ENCODE measurements at places on chromosomes 12 and 14.

DNA sequence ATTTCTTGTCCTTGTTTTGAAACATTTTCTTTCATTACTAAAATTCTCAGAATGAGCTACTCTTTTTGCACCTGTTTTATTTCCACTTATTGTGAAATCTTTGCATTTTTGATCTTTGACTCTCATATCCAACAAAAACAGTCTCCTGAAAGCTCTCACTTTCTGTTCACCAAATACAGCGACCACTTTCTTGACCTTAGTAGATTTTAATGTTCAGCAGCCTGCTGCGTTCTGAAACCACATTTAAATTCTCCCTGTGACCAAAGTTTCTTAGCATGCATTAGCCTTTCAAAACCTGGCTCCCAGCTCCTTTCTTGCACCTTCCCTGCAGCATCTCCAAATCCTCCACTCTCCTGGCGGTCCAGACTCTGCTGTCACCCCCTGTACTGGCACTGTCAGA is 404.4 kb upstream of the PDE3A start:
- no peak for DNase-seq

GRCh38 chr14:34466691-34467090 is 4.7 kb upstream of the SPTSSA start:
- no peak for DNase-seq

GRCh38 chr12:130948751-130949150 is 5.0 kb upstream of the ADGRD1 start:
- no peak for DNase-seq

DNA sequence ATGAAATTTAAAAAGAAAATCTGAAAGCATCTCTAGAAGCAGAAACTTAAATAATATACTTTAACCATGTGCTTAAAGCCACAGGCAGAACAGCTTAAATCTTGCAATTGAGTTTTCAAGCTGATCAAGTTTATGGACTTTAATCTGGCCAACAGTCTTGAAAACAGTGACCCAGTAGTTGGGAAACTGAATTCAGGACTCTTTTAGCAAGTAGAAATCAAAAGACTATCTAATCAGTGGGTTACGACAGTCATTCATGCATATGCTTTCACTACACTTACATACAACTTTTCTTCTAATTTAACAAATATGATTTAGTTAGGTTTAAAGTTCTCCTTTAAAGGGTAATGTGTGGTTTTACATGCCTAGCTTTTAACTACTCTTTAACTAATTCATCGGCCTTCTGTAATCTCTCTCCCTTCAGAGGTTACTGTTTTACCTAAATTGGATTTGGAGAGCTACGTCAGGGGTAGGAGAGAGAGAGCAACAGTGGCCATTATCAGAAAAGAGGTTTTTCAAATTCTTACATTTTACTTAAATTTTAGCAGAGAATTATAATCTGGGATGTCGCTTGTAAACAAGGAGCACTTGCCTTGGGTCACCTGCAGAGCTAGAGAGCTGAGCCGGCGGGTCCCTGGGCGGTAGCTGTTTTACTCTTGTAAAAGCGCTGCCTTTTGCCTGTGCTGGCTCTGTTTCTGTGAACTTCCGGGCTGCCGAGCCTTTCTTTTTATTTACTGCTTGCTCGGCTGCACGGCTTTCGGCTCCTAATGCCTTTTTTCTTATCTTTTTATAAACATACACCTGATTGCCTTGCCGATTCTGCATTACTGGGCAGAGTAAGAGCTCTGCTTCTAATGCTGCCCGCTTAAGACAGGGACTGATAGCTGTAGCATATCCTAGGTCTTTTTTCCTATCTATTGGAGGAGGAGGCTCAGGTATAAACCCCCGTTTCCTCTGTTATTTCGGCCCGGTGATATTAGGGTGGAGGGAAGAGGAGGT is 17.4 kb upstream of the LYZ start:
- DNase-seq = peak; percentile 52

DNA sequence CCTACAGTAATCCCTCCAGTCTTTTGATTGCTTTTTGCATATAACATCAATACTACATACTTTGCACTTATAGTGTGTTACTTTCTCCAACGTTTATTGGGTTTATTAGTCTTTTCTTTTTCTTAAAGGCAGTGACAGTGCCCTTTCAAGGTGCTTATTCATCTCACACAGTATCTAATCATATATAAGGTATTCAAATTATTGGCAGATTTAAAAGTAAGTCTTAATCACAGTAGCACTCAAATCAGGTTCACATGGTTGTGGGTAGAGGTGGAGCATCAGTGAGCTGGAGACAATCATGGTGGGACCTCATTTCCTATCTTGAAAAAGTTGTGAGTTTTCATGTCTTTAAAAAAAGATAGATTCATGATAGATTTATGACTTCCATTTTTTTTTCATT is 706.2 kb downstream of the GALC start:
- no peak for DNase-seq

GRCh38 chr12:78531831-78532458 is 332.6 kb upstream of the SYT1 start:
- no peak for DNase-seq

- peak; percentile 64 for DNase-seq
Observed at GRCh38 chr14:80211153-80212022, at the start of gene DIO2. Gene DIO2 (minus strand): TSS chr14:80211504. CDS start chr14:80211472, 32 bp downstream.

GRCh38 chr12:97862072-97862471 is 399.5 kb downstream of the RMST start:
- no peak for DNase-seq

DNA sequence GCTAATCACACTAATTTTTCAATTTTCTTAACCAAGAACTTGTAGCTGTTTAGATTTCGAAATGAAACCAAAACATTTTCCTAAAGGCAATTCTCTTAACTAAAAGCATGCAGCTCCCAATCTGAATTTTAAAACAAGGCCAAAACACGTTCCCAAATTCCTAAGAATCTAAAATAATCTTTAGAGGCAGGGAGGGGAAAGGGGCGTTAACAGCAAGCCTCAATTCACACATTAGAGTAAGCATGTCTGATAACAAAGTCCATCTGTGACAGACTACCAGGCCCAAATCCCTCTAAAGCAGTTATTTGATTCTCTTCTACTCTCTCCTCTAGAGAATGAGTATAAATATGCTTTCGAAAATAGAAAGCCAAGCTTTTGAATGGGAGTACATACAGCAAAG is 754 bp downstream of the ATG14 start:
- no peak for DNase-seq

DNA sequence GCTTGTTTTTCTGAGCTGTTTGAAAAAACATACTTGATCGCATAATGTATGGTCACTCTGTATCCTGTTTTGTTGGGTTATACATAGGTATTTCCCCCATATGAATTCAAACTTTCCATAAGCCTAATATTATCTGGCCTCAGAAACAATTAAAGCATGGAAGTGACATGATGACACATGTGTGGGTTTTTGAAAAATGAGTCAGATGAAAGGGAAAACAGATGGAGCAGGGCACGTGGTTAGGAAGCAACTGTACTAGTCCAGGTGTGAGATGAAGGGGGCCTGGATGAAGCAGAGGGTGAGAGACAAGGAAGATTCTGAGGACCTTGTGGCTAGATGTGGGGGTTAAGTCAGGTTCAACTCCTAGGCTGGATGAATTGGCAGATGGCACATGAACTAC is 92.7 kb upstream of the DNM1L start:
- no peak for DNase-seq

DNA sequence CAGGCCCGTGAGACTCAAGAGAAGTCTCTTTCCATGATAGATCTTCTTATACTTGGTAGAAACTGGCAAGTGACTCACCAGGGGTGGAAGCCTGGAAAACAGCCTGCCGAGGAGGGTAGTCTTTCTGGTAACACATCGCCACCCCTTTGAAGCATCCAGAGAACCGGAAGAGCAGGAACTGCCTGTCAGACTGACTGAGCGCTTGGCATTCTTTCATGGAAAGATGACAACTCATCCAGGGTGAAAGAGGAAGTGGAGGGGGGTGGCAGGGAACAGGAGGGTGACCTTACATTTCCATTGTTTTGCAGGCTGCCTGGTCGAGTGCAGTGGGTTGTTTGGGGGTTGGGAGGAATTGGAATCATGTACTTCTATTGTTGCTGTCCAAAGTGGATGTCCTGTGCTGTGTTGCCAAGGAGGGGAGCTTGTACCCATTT is 34.5 kb downstream of the PRKCH start:
- DNase-seq = no peak

- DNase-seq = no peak
Observed at GRCh38 chr14:79534703-79535353, 676.5 kb downstream of the DIO2 start.

DNA sequence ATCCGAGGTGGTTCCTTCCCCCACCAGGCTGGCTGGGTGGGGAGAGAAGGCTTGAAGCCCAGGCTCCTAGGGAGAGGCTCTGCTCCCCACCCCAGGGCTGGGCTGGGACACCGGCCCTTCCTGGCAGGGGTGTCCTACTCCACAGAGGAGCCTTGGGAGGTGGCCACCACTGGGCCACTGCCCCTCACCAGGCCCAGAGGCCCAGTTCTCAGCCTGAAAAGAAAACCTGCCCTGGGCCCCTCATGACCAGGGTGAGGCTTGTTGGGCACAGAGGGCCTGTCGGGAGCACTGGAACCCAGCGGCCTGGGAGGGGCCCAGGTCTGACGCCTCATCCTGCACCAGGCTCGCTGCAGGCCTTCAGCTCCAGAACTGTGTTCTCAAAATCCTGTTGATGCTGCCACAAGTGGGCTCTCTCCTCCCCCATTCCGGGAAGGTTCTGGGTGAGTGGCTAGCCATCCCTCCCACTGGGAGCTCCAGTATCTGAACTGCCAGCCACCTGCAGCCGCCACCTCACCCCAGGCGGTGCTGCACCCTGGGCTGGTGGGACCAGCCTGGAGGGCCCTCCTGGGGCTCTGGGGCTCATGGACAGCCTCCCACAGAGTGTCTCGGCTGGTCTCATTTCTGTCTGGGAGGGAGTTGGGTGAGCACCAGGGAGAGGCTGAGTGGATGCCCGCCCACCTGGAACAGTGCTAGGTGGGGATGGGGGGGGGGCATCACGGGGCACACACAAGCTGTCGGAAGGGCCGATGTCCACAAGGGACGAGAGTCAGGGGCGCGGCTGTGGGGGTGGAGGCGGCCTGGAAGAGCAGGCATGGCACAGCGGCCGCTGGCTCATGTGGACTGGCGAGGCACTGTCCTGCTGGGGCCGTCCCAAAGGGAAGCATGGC is 11.8 kb downstream of the BAG5 start:
- peak; percentile 61 for DNase-seq

DNA sequence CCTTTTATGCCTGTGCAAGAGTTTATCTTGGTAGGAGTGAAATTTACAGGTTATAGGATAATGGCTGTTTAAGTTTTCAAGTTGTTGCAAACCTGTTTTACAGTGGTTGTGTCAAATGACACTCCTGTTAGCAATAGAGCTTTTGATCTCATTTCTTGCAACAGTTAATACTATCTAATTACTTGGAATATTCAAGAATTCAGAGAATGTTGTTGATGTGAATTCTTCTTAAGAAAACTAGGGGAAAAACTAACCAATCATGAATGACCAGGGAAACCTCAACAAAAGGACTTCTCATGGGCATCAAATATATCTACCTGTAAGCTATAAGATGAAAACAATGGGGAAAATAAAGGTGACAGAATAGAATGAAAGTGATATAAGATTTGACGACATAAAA is 85.0 kb downstream of the IPO8 start:
- DNase-seq = no peak

GRCh38 chr14:34507459-34507858 is 32.0 kb downstream of the EAPP start:
- no peak for DNase-seq

DNA sequence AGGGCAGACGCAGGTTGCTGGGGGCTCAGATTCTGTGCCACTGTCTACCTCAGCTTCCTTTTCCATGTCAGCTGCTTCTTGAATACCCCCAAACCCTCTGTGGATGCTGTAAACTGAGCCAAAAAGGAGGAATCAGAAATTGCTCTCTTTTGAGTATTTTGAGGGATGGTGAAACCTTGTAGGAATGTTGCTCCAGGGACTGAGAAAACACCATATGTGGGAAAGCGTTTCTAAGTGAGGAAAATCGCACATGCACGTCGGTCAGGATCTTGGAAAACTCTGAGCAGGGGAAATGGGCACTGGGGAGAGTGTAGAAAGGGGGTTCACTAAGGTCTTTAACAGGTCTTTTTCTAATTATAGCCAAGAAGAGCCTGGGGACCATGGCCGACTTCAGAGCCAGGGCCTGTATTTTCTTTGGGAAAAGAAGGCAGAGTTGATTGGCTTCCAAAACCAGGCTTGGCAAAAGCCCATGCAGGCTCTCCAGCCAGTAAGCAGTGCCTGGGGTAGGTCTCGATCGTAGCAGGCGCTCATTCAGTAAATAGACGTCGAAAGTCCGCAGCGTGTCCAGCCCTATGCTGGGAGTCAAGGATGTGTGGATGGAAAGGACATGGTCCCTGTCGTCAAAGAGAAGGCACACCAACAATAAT is 58.0 kb downstream of the NTF3 start:
- no peak for DNase-seq

DNA sequence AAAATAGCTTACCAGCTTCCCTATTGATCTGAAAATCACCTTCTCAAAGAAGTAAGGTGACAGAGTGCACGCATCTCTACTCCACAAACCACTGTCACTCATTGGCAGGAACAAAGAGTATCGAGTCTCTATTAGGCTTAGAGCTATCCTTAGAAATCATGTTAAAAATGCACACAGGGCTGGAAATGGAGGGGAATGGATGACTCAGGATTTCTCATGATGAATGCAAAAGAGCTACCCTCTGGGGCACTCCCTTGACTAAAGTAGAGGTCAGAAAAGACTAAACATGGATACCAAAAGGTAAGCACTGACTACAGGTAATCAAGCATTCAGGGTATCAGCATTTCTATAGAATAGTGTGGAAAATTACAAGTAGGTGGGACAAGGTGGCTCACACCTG is 96.1 kb upstream of the ANO4 start:
- no peak for DNase-seq

DNA sequence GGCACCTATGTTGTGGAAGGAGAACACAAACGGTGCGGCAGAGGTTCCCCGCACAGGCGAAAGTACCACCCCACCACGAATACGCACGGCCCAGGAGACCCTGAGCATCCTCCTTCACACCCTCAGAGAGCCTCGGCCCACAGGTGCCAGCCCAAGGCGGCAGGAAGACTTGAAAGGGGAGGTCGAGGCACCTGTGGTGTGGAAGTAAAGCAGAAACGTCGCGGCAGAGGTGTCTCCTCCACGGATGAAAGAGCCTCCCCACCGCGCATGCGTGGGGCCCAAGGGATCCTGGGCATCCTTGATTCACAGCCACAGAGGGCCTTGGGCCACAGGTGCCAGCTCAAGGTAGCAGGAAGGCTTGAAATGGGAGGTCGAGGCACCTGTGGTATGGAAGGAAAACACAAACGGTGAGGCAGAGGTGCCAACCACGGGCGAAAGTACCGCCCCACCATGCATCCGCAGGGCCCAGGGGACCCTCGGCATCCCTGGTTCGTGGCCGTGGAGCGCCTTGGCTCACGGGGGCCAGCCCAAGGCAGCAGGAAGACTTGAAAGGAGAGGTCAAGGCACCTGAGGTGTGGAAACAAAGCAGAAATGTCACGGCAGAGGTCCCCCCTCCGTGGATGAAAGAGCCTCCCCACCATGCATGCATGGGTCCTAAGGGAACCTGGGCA is 380.1 kb downstream of the ALG10 start:
- peak; percentile 30 for DNase-seq

DNA sequence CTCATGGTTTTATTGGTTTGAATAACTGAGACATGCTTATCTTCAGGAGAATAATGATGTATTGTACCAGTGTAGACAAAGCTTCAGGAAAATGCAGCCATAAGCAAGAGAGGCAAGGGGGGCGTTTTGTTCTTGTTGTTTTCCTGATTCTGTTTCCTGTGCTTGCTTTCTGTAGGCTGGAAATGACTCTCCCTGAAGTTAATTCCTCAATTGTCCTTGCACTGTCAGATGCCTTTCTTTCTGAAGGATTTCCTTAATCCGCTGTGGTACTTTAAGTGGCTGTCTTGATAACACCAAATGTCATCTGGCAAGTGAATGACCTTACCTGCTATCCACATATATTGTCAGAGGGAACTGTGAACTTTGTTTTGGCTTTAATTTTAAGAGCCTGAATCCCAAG is 220.0 kb downstream of the NEDD1 start:
- no peak for DNase-seq
